ENCODE measurements at places on chromosomes 5 and 9. TPM values are rescaled to one million over a fixed set of nuclear protein-coding genes. Genes with fewer than 3 reads are reported as not detected.

Gene FLT4
- total RNA-seq: 4.4 TPM

Gene LHX2
- total RNA-seq: not detected

Gene AHRR
- total RNA-seq: 20.1 TPM

Gene COL23A1
- total RNA-seq: 0.11 TPM
